HepG2 (cell line): ENCODE measurements at places on chromosomes 3 and 15. TPM values are rescaled to one million over a fixed set of nuclear protein-coding genes. Genes with fewer than 3 reads are reported as not detected.
A peak's percentile ranks its signal among the peaks of the same experiment; 100 is the strongest.

CHRD gene
- 3.4 and 22.2 TPM in 2 replicates for total RNA-seq

RRP9 gene
- total RNA-seq = 39.4 and 44.0 TPM in 2 replicates

NPRL2 gene
- 25.3 and 30.6 TPM in 2 replicates for total RNA-seq

DNA sequence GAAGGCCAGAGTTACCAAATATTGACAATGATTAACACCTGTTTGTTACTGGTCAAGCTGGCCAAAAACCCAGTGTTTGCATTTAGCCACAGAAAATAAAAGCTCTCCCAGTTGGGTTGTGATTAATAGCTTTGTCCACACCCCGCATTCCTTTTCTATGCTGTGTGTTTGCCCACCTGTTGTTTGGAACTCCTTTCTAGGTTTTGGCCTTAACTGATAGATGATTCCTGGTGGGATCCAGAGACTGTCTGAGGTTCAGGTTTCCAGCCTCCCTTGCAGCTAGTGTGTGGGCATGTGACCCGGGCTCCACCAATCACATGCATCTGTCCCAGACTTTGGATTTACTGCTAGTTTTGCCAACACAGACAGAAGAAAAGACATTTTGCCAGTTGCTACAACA, 83.8 kb downstream of the PTPRG start:
- H3K36me3 ChIP-seq = no peaks in the 10 kb centered on the region
- peak; percentile 77 for DNase-seq
- peaks cover 28% of the 10 kb centered on the region for H3K4me1 ChIP-seq
- no peak overlapping the region for H3K4me3 ChIP-seq

CLDN16 gene
- total RNA-seq = 0.21 and 0.24 TPM in 2 replicates

GRCh38 chr3:45329761-45330305, 58.5 kb upstream of the LARS2 start:
- no peak overlapping the region for H3K27ac ChIP-seq
- H3K27me3 ChIP-seq = no peaks in the 10 kb centered on the region; the same call in 1 of the 2 replicates
- no peak for DNase-seq

TIGIT gene
- total RNA-seq = not detected in 2 replicates

DNA sequence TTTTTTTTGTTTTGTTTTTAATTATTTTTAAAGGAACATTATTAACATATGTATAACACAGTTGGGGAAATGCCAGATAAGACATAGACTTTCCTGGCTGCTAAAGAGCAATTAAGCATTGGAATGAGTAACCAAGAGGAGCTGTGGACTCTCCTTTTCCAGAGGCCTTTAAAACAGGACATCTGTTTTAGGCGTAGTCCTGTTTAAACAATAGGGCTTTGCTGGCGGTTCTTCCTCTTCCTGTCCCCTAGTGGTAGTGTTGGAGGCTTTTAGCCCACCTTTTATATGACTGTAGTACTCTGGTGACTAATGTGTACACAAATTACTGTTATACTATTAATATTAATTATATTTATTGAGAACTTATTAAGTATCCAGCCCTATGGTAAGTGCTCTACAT, 81.9 kb downstream of the PPARG start:
- H3K4me1 ChIP-seq = peaks cover 30% of the 10 kb centered on the region
- no peak overlapping the region for H3K27ac ChIP-seq
- no peaks in the 10 kb centered on the region for H3K36me3 ChIP-seq
- H3K4me3 ChIP-seq = no peak overlapping the region
- no peaks in the 10 kb centered on the region for H3K27me3 ChIP-seq
